ENCODE measurements at places on chromosomes 5 and 9.

DNA sequence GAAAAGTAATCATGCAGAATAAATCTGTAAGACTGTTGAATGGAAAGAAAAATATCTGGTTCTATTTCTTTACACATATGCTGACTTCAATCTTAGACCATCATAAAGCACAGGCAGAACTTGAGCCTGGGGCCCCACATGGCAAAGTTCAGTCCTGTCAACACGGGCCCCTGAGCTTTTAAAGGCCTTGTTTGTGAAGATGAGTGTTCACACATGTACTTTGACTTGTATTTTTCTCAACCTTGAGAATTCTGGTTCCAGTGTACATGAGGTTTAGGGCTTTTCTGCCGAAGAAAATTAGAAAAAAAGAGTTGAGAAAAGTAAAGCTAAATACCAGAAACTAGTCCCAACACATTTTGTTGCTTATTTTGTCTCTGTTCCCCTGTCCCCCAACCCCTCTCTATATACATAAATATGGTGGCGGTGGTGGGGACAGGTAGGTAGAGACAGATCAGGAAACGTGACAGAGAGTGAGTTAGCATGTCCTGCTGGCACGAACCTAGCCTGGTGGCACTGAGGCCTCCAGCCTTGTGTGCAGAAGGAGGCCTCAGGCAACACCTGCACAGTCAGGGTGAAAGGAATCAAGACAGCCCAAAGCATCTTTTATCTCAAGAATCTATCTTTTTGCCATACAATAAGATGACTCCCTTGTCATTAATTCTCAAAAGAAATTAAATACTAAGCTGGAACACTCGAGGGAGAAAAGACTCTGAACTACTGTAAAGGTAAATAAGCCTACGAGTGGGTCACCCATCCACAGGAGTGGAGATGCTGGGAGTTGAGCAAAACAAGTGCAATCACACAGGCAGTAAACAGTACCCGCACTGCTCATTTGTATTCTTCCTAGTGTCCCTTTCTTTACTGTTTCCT, 22.9 kb downstream of the LIFR start:
- DNase-seq: no peak

DNA sequence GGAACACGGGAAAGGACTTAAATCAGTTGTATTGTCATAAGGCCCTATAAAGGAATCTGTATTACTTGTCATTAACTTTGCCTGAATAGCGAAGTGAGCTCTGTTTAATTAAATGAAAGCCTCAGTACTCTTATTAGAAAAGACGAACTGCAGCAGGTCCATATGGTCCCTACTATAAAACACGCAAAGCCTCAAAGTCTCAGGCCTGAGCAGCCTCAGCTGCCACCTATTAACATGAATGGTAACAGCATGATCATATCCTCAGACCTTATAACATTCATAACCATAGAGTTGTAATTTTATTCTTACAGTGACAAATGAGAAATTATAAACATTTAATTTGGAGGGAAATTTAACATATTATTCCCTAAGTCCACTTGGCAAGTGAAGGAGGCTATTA, 1113.7 kb upstream of the WWC1 start:
- DNase-seq: no peak

GRCh38 chr5:97163360-97163764, 19.7 kb downstream of the RIOK2 start:
- no peak for DNase-seq

DNA sequence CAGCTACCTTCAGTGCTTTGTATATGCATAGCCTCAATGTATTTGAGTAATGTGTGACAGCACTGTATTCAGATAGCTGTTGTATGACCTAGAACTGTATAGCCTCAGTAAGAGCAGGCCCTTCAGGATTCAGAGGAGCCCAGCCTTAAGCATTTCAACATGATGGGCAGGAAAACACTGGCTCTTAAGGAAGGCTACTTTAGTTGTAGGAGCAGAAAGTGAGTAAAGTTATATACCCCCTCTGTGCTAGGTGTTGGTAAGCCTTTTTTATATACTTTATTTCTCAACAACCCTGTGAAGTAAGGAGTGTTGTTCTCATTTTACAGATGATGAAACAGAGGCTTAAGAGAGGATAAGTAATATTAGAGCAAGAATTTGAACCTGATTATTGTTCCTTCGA, 1.5 kb upstream of the GPR21 start:
- DNase-seq: no peak

GRCh38 chr5:72283358-72283757, 36.7 kb downstream of the MRPS27 start:
- no peak for DNase-seq

All from putamen (tissue), 1 donor.